ENCODE measurements at places on chromosomes 5 and 9.

DNA sequence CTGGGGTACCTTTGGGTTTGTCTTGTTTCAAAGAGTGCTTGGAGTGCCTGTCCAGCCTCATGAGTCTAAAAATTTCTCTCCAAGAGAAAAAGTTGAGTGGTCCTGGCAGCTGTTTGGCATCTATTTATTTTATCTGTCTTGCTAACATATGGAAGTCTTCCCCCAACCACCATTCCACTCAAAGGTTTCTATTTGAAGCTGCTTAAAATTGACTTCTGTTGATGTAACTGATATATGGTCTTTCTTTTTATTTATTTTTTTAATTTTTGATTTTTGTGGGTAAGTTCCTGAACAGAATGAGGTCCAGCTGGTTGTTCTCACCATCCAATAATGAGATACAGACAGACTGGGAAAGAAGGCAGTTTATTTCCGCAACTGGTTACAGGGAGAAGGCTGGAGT, 178.7 kb upstream of the SGCD start:
- no peak for DNase-seq

DNA sequence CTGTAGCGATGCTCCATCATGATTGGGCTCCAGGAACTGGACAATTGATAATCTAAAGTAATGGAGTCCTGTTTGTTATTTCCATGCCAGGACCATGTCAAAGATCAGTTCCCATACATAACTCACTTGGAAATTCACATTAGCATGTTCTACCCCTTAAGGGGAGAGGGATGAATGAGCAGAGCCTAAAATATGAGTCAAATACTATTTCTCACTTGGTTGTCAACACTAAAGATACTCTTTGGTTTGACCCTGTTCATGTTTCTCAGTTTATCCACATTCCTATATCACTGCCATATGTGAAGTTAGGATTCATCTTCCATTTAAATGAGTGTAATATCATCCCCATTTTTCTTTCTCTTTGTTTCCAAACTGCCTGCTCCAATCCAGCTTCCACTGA, 321.6 kb upstream of the PAPPA start:
- no peak for DNase-seq

DNA sequence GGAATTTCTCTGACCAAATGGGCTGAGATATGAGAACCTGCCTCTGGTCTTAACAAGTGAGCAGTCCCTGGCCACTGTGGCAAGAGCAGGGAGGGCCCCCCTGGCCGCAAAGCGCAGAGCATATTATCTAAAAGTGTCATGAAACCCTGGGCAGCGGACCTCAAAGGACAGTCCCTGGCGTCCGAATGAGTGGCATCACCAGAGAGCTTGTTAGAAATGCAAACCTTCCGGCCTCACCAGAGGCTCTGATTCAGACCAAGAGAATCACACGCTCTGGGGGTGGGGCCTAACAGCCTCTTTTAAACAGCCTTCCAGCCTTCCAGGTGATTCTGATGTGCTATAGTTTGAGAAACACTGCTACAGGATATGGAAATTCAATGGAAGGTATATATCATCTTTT, 10.9 kb downstream of the PTPN3 start:
- no peak for DNase-seq

DNA sequence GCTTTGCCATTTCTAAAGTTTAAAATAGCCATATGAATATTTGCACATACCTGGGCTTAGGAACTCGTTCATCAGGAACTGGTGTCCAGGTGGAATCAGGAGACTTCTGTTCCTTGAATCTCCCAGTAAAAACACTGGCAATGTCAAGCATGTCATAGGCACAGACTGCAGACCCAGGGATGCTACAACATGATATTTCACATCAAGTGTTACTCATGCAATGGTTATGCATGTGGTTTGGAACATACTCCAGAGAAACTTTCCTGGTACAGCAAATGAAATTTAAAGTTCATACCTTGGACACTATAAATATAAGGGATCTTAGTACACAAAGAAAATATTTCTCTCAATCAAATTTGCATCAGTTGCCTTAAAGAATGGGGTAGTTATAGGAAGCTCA, 92.2 kb downstream of the SEMA6A start:
- no peak for DNase-seq

- no peak for DNase-seq
Observed at GRCh38 chr5:111133436-111133751, 41.2 kb downstream of the WDR36 start.

GRCh38 chr9:1156794-1157550, 106.8 kb downstream of the DMRT2 start:
- no peak for DNase-seq

DNA sequence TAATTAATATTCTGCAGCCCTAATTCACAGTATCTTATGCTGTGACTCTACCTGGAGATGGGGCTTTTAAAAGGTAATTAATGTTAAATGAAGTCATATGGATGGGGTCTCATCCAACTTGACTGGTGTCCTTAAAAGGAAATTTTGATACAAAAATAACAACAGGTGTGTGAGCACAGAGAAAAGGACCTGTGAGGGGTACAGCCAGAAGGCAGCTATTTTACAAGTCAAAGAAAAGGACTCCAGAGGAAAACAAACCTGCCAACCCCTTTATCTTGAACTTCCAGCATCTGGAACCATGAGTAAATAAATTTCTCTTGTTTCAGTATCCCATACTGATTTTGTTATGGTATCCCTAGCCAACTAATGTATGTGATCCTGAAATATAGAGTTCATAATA, 250.3 kb downstream of the TMEM232 start:
- DNase-seq = no peak

- no peak for DNase-seq
Observed at GRCh38 chr9:12739014-12739652, 35.7 kb upstream of the LURAP1L start.

Measured in esophagus squamous epithelium (tissue), 5 donors.